ENCODE measurements at places on chromosomes 16 and 17.
A peak's percentile ranks its signal among the peaks of the same experiment; 100 is the strongest.

GRCh38 chr16:57479205-57479975, 6.9 kb downstream of the DOK4 start:
- DNase-seq: peak; percentile 79

DNA sequence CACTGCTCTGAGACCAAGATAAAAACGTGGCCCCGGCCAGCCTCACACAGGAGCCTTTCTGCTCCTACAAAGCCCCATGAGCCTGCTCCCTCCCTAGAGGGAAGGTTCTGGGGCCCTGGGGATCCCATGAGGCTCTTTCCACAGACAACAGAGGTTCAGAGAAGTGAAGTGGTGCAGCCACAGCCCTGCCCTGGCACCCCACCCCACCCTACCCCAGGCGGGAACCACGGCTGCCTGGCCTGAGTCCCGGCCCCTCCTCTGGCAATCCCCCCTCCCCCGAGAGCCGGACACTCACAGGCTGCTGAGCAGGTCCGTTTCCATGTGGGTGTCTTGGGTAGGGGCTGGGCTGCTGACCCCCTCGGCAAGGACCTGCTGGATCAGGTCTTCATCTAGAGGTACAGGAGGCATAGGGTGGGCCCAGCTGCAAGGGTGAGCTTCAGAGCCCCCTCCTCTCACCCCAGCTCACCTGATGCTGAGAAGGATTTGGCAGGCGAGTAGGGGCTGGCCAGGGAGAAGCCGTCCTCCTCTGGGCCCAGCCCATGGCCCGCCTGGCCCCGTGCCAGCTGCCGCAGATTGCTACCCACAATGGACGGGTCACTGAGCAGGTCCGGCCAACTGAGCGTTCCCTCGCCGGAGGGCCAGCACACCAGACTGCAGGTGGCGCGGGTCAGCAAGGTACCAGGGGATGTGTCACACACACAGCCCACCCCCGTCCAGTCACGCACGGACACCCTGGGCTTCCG, 38.7 kb downstream of the PKD1 start:
- no peak for DNase-seq

- no peak for DNase-seq
These were observed 202.1 kb upstream of the PSMD7 start for GRCh38 chr16:74094514-74094913.

DNA sequence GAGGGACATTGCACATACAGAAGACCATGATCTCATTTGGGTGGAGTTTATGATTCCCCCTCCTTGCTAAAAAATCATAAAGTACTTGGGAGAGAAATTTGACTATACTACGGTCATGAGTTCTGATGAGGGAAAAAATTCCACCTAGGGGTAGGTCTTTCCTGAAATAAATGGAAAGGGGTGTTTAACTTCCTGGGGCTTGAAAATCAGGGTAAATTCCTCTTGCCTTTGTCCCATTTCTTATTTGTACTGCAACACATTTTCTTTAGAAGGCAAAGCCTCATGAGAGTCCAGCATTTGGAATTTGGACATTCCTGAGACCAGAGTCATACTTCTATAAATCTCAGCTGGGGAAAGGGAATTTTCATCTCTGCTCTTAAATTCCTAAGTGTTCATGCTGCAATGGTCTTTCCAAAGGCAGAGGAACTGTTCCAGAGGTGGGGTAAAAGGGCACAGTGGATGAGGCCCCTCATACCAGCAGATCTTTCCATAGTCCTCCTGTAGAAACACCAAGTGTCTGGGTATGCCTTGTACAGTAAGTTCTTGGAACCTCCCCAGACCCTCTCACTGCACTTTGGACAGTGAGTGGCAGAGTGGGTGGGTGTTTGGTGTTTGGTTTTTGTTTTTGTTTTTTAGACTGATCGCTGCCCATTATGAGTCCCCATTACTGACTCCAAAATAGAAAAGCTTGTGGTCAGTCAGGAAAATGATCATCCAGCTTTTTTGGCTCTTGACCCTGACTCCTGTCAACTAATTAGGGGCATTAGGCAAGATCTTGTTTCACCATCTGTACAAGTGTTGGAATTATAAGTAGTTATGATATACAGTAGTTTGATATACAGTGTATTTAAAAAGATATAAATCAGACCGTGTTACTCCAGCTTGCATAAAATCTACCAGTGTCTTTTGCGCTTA, 6.0 kb downstream of the LYRM1 start:
- DNase-seq: no peak

GRCh38 chr17:80997424-80998117, 5.9 kb downstream of the CHMP6 start:
- no peak for DNase-seq

DNA sequence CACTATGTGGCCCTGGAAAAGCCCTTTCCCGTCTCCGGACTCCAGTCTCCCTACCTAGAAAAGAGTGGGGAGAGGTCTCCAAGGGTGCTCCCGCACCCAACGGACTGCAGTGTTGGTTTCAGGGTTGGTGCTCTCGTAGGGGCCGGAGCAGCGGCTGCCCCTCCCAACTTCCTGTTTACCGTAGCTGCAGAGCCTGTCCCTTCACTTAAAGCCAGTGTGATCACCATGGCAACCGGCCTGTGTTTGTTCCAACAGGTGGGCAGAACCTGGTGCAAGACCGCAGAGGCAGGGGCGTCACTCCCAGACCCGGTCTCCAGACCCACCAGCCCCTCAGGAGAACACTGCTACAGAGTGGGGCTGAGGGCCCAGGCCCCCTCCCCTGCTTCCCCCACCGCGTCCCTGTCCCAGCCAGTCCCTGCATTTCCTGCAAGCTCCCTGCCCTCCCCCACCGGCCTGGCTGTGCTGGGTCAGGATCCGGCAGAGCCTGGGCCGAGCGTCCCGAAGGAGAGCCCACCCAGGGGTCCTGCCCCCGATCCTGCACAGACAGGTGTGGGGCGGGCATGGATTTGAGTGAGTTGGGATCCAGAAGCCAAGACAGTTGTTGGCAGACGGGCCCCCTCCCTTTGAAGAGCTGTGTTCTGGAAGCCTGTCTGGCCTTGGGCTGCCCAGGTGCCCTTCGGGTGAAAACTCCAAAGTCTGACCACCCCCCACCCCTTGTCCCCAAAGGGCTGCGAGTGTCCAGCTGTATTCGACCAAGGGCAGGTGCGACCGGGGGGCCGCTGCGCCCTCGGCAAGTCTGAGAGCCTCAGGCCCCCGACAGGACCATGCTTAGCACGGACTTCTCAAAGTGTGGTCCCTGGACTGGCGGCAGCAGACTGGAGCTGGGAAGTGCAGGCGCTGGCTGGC, 1.5 kb upstream of the BAIAP3 start:
- peak; percentile 66 for DNase-seq

- DNase-seq: no peak
These were observed 8.3 kb upstream of the HEATR6 start for GRCh38 chr17:60086818-60087591.

GRCh38 chr16:21037736-21038135, 112.9 kb downstream of the DNAH3 start:
- no peak for DNase-seq

DNA sequence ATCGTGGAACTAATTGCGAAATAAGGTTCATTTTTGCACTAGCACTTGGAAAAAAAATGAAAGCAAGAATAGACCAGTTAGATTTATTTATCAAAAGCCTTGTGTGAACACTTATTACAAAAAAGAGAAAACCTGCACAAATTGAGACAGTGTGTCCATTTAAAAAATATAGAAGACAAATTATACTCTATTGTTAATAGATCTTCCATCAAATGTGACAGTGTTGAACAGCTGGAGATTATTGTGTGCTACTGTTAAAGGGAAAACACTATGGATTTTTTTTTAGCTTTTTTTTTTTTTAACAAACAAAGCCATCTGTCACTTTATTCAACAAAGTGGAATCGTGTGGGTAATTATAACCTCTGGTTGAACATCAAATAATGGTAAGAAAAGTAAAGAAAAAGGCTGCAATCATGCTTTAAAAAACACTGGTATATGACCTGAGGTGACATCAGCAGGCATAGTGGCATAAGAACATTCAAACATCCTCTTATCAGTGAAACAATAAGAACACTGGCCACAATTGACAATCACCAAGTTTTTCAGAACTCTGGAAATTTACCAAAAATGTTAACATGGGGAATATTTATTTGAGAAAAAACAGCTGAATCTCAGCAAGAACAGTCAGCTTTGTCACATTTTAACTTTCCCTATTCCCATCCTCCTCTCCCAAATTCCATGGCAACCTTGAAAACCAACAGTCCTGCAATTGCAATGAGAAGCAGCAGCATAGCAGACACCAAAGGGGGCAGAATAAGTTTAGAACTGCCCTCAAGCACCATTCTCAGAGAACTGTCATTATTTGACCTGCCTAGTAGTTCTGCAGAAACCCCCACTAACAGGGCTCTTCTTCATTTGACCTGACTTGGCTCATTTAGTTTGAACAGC, 442.3 kb upstream of the MON1B start:
- peak; percentile 6 for DNase-seq

GRCh38 chr16:47310792-47311211, 150.1 kb downstream of the ITFG1 start:
- DNase-seq: no peak

- peak; percentile 34 for DNase-seq
These were observed 32.2 kb downstream of the TEX2 start for GRCh38 chr17:64230791-64231408.

DNA sequence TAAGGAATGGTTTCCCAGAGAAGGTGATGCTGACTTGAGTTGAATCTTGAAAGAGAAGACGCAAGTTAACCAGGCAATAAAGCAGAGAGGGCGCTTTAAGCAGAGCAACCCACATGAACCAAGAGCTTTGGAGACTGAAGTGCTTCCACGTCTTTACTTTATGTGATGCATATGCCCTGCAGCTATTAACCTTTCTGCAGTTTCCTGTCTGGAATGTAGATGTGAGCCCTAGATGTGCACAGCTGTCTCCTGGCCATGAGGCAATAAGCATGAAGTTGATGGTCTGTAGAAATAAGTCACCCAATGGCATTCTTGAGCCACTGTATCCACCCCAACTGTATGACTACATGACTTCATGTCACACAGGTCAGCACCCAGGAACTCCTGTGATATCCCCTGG, 5.7 kb upstream of the CHST4 start:
- no peak for DNase-seq

- no peak for DNase-seq
These were observed 16.2 kb downstream of the ZNF276 start for GRCh38 chr16:89737341-89738071.

DNA sequence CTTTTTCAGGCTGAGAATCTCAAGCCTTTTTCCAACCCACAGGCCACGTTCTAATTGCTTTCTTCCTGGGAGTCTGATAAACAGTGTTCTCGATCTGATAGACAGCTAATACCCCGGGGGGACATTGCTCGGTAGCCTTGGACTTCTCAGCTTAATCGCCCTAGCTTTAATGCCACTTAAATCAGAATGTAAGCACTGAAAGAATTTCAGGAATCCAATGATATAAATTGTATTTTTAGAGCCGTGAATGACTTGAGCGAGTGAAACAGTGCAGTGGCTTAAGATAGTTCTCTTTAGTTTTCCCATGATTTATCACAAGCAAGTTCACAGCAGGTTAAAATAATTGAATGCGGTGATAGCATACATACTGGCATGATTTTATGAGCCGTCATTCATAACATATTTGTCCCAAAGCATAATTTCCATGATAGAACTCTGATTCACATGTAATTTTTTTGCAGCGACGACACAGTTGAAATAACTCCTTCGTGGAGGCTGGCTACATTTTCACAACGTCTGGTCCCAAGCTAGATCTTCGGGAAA, 116.1 kb upstream of the MYOCD start:
- peak; percentile 70 for DNase-seq

DNA sequence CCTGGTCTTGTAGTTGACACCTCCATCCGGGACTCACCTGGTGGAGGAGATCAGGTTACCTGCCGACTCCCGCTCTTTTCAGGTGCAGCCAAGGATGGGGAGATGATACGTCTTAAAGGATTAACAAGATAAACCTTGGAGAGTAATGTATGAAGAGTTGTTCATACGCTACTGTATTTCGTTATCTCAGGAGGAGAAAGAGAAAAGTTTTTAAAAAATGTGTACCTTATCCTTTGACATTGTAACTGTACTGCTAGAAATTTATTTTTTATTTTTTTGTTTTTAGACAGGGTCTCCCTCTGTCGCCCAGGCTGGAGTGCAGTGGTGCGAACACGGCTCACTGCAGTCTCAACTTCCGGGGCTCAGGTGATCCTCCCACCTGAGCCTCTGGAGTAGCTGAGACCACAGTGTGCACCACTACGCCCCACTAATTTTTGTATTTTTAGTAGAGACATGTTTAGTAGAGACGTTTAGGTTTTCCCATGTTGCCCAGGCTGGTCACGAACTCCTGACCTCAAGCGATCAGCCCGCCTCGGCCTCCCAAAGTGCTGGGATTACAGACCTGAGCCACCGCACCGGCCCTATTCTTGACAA, 764 bp upstream of the SMURF2 start:
- no peak for DNase-seq

GRCh38 chr17:57955183-57955931, at the start of gene CUEDC1:
TSS of gene CUEDC1 (minus strand) at chr17:57955412. CDS start at chr17:57885564, 69,848 bp downstream.
- DNase-seq: peak; percentile 84

- DNase-seq: no peak
These were observed 56.7 kb downstream of the GRB7 start for GRCh38 chr17:39794249-39794970.

DNA sequence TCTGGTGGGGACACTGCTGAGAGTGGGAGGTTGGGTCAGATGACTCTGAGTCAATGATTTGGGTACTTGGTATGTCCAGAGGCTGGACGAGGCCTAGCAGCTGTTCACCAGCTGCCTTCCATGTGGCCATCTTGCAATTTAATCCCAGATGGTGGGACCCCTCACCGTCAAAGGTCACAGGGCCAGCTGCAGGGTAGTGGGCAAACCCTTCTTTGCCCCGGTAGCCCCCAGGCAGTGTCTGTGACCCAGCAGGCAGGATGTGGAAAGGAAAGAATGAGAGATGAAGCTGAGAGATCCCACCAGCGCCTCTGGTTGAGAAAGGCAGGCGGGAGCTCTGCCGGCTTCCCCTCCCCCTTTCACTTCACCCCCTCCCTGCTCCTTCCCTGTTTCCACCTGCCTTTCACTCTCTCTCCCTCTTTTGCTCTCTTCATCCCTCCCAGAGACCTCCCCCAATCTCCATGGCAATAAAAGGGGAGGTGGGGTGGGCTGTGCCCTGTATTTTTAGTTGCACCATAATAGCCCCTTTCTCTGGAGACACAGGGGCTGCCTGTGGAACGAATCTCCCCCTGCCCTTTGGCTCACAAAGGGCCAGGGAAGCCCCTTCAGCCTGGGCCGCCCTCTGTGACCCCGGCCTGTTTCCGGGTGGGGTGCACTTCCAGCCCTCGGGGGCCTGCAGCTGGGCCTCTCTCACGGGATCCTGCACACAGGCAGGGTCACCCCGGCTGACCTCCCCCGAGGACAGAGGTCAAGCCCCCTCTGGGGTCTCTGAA, 20.2 kb downstream of the CDK5RAP3 start:
- peak; percentile 84 for DNase-seq

DNA sequence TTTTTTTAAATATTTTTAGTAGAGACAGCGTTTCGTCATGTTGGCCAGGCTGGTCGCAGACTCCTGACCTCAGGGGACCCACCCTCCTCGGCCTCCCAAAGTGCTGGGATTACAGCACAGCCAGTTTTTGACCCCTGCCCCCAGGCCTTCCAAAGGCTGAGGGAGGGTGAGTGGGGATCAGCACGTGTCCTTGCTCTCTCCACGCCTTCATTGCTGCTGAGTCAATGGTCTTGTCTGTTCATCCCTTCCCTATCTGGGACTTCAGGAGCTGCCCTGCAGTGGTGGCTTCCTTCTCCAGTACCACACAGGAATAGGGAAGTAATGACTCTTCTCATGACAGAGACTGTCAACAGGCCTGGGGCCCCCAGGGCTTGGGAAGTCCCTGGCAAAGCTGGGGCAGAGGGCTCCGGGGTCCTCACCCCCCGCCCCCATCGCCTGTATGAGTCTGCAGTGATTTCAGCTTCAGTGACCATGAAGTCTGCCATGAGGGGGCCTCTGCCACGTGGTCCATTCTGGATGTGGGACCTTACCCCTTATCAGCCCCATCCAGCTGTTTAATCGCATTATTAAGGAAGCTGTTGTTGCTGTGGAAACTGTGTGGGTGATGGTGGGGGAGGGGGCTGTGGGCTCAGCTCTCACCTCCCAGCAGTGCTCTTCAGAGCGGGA, 6.1 kb downstream of the ABCC3 start:
- peak; percentile 40 for DNase-seq
